Stimulated activated CD4-positive, alpha-beta T cell treated with anti-CD3 and anti-CD28 coated beads, Interleukin-15, amount 100 ng/mL, for 48 hours (primary cell): ENCODE measurements at places on chromosomes 16 and 17.

- DNase-seq = no peak
Observed at GRCh38 chr16:76541070-76541469, 263.9 kb downstream of the CNTNAP4 start.

DNA sequence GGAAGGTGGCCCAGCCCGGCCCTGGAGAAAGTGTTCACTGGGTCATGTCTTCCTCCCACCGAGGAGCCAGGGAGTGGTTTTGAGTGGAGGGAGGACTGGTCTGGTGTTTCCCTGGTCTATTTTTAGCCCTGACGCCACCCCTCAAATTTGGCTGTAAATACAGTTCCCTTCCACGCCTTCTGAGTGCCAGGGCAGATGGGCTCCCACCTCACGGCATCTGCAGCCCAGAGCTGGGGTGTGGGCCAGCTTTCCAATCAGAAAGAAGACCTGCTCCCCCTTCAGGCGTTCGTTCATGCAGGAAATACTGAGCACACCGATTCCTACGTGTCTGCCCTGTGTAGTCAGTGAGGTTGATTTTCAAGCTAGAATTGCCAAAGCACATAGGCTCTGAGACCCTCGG lies 53.7 kb downstream of the SNX20 start:
- peak; percentile 46 for DNase-seq

- no peak for DNase-seq
Observed at GRCh38 chr17:49878931-49879904, 31.3 kb upstream of the TAC4 start.

DNA sequence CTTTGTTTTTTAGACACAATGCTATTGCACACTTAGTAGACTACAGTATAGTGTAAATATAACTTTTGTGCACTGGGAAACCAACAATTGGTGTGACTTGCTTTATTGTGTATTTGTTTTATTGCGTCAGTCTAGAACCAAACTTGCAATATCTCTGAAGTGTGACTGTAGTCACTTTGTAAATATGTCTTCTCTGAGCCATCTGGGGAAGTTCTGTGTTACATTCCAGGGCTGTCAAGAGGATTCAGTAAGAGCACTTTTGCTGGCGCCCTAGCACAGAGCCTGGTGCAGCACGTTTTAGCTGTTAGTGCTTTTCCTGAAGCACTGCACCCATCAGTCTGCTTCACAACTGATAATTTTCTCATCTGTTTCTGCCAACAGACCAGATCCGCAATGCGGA lies 73.2 kb downstream of the NT5M start:
- no peak for DNase-seq

GRCh38 chr16:21159281-21159951 lies 942 bp downstream of the LDAF1 start:
- DNase-seq = no peak

- no peak for DNase-seq
Observed at GRCh38 chr16:23506606-23506994, 3.7 kb downstream of the GGA2 start.

- DNase-seq = no peak
Observed at GRCh38 chr17:76251478-76252039, 11.3 kb upstream of the RNF157 start.

DNA sequence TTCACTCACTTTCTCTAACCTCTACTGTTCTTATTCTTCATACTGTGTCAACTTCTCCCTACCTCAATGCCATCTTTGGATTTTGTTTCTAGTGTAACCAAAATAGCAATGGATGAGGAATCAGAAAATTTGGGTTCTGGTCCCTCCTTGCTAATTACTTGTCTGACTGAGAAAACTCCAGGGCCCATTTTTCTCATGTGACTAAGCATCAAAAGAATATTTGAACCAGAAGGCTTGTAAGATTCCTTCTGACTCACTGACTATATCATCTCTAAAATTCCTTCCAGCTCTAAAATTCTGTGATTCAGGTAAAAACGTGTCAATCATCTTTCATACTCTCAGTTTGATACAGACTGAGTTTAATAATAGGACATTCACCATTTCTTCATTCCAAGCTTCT lies 57.9 kb downstream of the BRIP1 start:
- DNase-seq = no peak

- DNase-seq = peak; percentile 74
Observed at GRCh38 chr16:90022209-90023077, 3.2 kb upstream of the DBNDD1 start.

DNA sequence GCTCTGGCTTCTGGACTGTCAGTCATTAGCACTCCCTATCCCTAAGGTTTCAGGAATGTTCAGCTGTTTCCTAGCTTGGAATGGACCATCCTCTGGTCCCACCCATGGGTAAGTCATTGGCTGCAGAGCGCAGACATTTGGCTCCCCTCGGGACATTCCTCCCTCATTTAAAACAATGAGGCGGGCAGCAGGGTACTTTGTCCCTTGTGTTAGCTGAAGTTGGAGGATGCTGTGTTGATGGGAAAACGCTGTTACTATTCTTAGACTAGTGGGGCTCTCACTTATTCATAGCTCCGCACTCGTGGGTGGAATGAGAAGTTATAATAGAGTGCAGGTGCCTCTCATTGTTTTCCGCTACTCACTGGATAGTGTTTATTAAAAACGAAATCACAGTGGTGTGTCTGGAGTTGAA lies 673.8 kb downstream of the WWOX start:
- no peak for DNase-seq

DNA sequence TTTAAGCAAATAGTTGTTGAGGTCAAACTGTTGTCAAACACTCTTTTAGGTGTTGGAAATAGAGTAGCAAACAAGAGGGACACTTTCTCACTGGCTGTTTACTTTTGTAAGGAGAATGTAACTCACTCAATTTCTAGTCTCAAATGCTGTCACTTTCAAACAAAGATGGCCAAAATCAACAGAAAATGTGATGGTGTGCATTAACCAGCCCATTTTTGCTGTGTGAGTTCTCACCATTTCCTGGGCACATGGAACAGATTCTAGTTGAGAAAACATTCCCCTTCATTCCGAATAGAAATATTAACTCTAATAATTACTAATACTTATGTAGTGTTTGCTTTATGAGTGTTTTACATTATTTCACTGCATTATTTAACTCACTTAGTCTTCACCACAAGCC lies 128.2 kb upstream of the XYLT1 start:
- no peak for DNase-seq

DNA sequence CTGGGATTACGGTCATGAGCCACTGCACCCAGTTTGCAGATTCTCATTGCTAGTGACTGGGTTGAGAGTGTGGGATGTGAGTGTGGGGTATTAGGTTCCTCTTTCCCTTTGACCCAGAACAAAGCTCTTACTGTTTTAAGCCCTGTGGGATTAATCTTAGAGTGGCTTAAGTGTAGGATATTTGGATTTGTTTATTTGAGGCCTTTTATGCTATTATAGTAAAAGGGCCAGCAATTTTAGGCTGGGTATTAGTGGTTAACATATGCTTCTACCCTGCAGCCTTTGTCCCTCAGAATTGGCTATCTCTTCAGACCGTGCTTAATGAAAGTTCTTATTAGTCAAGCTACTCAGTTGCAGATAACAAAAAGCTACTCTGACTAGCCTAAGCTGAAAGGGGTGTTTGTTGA lies 3.2 kb downstream of the SGF29 start:
- DNase-seq = no peak

DNA sequence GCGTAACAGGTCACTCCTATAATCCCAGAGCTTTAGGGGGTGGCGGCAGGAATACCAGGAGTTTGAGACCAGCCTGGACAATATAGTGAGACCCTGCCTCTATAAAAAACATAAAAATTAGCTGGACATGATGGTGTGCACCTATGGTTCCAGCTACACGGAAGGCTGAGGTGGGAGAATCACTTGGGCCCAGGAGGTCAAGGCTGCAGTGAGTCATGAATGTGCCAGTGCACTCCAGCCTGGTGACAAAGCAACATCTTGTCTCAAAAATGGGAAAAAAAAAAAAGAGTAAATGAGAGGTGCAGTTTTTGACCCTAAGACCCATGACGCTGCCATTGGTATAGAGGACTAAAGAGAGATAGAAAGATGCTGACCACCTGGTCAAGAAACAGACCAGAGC lies 16.1 kb downstream of the PARN start:
- no peak for DNase-seq

DNA sequence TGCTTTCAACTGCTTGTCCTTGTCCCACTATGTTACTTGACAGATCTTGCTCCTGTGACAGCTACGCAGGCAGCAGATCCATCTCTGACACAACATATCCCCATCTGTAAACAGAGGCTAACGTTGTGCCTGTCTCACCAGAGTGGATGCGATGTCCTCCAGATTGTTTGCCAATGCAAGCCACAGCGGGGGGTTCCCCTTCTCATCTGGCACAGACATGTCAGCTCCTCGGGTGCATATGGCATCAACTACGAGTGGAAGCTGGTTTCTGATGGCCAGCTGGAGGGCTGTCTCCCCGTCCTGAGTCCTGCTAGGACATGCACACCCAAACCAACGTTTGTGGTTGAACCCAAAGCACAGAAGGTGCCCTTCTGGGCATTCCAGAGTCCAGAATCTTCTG lies 39.0 kb downstream of the CYB5D2 start:
- DNase-seq = no peak

DNA sequence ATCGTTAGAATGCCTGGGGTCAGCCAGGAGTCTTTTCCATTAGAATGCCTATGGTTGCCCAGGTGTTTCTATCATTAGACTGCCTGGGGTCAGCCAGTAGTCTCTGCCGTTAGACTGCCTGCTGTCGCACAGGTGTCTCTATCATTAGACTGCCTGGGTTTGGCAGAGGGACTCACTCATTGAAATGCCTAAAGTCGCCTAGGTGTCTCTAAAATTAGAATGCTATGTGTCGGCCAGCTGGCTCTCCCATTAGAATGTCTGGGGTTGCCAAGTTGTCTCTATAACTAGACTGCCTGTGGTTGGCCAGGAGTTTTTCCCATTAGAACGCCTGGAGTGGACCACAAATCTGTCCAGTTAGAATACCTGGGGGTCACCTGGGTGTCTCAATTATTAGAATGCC lies 2266.5 kb downstream of the TP53TG3F start:
- DNase-seq = no peak

DNA sequence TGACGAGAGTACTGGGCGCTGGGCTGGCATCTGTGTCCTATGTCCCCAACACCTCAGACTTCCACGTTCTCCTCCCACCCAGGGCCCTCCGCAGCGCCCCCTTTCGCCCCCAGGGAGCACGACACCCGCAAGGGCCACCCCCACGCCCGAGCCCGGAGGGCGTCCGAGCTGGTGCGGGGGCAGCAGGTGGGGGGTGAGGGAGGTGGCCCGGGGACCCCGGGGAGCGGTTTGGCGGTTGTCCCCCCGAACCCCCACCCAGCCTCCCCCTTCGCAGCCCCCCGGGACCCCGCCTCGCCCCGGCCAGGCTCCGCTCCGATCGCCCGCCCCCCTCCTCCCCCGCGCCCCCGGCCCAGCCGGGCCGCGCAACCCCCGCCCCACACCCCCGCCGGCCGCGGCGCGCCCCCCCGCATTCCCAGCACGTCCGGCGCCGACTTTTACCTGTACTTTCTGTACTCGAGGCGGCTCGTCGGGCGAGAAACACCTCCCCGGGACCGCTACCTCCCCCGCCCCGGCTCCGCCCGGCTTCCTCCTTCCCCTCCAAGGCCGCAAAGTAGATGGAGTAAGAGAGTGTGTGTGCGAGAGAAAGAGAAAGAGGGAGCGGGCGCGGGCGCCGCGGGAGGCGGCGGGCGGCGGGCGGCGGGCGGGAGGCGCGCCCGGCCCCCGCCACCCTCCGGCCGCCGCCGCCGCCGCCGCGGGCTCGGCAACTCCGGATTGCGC lies 901 bp downstream of the CDYL2 start:
- DNase-seq = peak; percentile 8

DNA sequence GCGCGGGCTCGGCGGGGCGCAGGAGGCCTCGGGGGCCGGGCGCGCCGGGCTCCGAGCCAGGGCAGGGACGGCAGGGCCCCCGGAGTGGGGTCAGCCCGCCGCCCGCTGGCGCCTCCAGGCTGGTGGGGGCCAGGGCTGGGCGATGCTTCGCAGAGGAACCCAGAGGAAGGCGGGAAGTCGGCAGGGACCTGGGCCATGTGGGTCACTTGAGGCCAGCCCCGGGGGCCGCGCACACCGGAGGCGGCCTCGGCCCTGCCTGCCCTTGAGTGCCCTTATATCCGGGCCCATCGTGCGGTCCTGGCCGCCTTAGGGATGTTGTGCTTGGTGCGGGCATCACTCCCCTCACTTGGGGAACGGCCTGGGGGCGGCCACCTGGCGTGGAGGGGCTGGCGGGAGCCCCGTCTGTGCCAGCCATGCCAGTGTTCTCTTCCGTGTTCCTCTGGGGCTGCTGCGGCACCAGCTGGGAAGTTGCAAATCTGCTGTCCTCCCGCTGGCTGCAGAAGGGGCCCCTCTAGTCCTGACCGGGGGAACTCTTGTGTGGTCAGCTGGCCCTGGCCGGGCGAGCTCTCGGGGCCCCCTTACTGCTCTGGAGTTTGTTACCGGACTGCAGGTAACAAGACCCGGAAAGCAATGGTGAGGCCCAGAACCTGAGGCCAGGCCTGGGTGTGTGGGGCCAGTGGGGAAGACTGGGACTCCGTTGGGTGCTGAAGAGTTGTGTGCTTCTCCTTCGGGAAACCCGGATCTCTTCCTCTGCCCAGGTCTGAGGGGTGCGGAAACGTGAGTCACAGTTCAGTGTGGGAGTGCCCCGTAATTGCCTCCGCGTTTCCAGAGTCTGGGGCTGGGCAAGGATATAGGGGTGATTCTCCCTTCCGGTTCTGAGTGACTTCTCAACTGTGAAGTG lies 849 bp downstream of the CAPN15 start:
- DNase-seq = no peak

GRCh38 chr17:8175795-8176196 lies 384 bp downstream of the TMEM107 start:
- no peak for DNase-seq

DNA sequence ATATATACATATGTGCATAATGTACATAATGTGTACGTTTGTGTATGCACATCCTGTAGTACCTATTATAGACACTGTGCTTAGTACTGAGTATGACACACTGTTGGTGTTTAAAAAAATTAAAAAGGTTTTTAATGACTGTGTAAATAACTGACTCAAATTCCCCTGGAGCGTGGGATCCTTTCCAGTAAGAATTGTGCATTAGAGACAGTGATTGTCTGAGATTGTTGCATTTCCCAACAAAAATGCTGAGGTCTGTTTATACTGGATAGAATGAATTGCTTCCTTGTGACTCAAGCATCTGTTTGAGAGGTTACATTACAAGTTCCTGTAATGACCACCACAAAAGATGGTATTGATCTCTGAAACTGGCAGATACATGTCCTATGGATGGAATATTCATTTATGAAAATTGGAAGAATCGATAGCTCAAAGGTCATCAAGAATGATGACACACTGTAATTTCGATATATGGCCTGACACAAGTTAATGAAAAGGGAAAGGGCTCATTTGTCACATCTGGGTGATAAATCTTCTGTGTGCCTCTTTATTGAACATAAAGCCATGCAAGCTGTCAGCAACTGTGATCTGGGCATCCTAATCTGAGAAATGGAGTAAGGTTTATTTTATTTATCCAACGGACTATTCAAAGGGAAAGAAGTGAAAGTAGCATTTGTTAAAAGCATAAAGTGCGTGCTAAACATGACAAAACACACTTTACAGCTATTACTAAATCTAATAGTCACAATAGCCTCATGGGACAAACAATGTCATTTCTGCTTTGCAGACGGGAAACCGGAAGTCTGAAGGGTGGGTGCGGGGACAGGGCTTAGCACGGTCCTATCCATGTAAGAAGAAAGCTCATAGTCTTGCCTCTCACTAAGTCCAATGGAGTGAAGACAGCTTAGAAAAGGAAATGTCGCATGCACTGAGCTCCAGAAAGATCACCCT lies 228.8 kb downstream of the CDH11 start:
- DNase-seq = no peak
